ENCODE measurements at places on chromosomes 7 and 10.

DNA sequence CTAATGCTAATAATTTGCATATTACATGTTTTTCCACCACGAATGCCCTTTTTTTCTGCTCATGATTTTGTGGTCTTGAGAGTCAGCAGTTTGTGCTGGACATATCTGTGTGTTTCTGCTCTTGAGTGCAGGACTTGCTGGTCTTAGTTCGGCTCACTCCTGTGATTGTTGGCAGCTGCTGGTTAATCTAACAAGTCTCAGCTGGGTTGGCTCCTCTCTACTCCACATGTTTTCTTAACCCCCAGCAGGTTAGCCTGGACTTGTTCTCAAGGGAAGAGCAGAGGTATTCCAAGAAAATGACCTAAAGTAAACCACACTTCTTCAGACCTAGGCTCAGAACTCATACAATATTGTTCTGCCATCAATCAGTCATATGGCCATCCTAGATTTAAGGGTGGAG, 1238.9 kb downstream of the XPNPEP1 start:
- no peak for DNase-seq

DNA sequence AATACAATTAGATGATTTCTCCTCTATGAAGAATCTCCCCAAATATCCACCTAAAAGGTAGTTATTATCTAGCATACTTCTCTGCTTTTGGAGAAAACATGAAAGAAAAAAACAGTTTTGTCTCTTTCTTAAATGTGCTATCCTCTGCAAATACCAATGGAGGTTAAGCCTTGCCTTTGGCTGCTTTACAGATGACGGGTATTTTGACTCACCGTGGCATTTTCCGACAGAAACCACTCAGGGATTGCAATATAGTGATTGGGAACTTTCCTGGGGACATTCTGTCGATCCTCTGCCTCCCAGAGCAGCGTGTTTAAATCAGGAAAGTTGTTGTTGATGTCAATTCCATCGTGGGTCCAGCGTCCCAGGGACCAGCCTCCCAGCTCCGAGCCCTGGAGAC, 100.6 kb downstream of the GPR26 start:
- DNase-seq, result peak; percentile 39

DNA sequence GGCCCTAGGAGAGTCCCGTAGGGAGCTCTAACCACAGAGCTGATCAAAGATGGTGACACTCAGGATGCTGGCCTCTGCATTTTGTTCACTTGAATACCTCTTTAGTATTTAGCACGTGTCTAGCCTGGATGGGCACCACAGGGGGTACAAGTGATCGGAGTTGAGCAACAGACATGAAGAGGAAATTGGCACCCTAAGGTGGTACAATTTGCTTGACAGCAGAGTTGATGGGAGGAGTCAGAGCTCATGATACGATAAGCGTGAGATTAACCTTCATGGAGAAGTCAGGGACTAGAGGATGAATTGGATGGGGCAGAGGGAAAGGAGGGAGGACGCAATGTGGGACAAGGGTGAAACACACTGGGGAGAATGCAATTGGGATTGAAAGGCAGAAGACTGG, 9.9 kb upstream of the ZNF212 start:
- DNase-seq, result no peak

- no peak for DNase-seq
These were observed 170.5 kb downstream of the C1GALT1 start for GRCh38 chr7:7352845-7353244.

Data from GM23248 (cell line).